GM10248 (cell line): ENCODE measurements at places on chromosomes 13 and 19.
A peak's percentile ranks its signal among the peaks of the same experiment; 100 is the strongest.

DNA sequence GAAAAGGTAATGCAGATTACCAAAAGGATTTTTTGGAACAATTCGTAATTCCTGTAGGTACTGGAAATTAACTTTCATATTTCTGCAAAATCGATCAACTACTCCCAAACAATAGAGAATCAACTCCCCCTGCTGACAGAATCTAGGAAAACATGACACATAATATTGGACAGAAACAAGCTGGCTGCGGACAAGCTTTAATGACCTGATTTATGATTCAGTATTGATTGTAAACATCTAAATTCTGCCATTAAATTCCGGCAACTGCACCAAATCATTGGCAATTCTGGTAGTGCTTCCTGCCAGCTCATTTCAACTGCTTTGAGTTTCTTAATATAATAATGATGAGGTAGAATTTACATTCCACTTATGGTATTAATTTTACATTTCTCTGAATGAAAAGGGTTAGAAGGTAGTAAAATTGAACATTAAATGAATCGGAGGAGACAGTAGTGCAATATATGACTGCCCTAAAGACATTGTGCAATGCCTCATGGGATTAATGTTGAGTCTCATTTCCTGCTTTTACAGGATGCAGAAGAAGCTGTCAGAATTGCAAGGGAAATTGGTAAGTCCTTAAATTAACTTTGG is 146.5 kb downstream of the PCCA start:
- peak; percentile 41 for DNase-seq

DNA sequence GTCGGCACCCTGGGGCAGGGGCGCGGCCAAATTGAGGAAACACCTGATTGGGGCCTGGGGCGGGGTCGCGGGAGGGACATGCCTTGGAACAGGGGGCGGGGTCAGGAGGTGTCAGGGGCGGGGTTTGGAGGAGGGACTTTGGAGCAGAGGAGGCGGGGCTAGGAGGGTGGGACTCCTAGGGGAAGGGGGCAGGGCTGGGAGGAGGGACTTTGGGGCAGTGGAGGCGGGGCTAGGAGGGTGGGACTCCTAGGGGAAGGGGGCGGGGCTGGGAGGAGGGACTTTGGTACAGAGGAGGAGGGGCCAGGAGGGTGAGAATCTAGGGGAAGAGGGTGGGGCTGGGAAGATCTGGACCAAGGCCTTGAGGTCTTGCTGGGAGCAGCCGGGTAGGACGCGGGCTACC is 21.9 kb downstream of the GRIN2D start:
- DNase-seq, result peak; percentile 80

- DNase-seq, result no peak
Observed at GRCh38 chr19:3958836-3959765, 11.8 kb downstream of the DAPK3 start.

GRCh38 chr13:21541980-21542379 is 62.0 kb downstream of the MICU2 start:
- no peak for DNase-seq

DNA sequence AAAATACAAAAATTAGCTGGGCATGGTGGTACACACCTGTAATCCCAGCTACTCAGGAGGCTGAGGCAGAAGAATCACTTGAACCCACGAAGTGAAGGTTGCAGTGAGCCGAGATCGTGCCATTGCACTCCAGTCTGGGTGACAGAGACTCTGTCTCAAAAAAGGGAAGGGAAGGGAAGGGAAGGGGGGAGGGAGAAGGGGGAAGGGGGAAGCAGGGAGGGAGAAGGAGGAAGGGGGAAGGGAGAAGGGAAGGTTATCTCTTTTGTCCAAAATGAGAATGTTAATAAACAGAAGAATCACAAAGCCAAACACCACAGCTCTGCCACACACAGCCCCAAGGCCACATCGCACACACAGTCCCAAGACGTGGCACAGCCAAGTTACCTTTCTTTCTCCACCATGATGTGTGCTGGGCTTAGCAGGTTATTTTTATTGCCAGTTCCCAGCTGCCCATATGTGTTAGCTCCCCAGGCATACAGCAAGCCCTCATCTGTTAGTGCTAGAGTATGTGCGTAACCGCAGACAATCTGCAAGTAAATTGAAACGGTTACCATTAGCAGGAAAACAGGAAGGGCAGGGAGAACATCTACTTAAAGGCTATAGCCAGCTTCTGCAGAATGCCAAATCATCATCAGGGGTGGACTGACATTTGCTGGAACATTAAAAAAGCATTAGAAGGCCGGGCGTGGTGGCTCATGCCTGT is 34.3 kb downstream of the RCBTB1 start:
- DNase-seq, result no peak

DNA sequence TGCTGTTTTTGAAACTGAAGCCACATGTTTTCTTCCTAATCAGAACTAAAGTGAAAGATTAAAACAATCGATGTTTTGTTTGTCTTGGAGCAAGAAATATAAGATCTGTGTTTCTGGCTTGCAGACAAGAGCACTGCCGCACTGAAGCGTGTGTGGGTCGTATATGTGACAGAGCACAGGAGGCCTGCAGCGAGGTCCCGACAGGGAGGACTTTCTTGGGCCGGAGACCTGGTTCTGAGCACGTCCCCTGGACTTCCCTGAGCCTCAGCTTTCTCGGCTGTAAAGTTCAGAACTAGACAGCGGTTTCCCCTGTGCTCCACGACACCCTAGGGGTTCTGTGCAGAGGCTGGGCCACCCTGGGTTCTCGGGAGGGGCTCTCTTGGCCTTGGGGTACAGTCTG is 60.5 kb downstream of the GADD45B start:
- no peak for DNase-seq

DNA sequence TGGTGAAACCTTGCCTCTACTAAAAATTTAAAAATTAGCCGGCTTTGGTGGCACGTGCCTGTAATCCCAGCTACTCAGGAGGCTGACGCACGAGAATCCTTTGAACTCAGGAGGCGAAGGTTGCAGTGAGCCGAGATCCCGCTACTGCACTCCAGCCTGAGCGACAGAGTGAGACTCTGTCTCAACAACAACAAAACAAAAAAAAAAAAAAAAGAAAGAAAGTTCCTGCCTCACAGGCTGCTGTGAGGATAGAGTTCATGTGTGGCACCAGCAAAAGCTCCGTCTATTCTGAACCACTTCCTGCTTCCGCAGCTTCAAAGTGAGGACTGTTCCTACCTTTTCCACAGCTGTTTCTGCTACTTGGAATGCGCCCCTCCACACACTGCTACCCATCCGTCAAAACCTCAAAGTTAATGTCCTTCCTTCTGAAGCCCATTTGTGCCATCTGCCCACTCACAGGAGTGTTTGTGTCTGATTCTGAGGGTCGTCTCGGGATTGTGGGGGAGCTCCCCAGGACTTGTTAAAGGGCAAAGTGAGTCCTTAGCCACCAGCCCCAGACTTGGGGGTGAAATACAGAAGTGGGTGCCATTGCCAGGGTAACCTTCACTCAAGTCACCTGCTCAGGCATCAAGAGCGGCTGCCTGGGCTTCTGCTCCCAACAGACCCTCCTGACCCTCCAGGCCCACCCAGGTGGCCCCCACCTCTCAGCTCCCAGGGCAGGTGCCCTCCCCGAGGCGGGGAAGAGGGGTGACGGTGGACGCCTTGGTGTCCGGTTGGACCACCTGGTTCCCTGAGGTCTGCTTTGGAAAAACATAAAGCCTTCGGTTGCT is 2.9 kb downstream of the MFSD12 start:
- DNase-seq, result no peak

DNA sequence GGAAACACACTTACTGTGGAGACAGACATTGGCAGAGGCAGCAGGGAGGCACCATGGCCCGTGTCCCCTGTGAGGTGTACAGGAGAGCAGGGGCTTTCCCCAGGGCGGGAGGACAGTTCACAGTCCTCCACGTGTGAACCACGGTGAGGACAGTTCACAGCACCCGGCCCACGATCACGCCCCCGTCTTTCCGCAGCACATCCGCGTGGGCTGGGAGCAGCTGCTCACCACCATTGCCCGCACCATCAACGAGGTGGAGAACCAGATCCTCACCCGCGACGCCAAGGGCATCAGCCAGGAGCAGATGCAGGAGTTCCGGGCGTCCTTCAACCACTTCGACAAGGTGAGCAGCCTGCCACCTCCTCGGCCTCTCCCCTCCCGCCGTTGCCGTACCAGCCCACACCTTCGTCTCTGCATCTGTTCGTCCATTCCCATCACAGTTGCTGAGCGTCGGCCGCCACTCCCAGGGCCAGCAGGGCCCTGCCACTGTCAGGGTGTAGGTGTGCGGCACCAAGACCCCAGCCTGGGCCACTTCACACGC is 17.4 kb downstream of the CAPN12 start:
- no peak for DNase-seq

GRCh38 chr13:51241720-51242119 is 19.5 kb downstream of the FAM124A start:
- no peak for DNase-seq

- DNase-seq, result no peak
Observed at GRCh38 chr13:48653472-48653939, at the start of gene CYSLTR2. Gene CYSLTR2 (plus strand): TSS chr13:48653929. CDS start chr13:48706818, 52,889 bp downstream.

DNA sequence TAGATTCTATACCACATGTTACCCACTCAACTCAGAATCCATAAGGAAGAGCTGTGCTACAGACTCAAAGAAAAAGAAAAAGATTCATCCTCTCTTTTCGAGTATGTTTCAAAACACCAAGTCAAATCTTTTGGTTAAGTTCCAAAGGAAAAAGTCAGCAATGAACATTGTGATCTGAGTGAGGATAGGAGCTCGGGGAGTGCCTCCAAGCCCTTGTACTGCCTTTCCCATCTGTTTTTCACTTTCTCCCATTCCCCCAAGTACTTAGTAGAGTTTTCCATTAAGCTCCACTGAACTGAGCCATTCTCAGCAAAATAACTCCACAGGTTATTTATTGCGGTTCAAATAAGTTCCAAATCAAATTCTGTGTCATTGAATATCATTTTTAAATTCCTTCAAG is 47.7 kb upstream of the MAB21L1 start:
- DNase-seq, result no peak

DNA sequence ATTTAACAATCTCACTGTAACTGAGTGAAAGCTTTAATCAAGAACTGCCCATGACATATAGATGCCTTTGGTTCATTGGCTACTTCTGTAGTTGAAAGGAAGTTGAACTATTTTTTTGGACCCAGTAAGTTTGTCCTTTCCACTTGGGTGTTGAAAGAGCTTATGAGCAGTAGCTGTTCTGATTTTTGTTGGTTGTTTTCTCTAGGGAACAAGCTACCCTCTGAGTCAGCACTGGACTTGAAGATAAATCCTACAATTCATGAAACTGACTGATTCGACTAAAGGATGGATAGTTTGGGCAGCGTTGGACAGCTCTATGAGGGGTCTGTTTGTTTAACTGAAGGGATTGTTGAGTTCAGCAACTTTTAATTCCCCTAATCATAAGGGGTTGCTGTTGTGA is 101.0 kb downstream of the PAN3 start:
- no peak for DNase-seq

DNA sequence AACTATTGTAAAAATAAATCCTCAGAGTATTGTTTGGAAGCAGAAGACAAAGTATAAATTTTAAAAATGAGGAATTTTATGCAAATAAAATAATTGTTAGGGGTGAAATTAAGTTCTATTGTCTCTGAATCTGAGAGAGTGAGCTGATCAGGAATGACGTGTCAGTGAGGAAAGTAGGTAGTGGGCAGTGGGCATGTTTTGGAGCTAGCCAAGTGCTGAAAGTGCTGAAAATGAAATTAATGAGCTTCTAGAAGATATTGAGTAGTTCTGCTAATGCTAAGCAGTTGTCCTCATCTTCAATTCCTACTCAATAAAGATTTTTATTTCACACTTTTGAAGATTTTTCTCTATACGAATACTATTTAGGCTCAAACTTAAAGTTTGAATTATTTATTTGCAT is 1167.8 kb upstream of the PCDH20 start:
- no peak for DNase-seq

GRCh38 chr19:46610851-46611770 is 10.0 kb downstream of the CALM3 start:
- DNase-seq, result peak; percentile 22

- DNase-seq, result peak; percentile 77
Observed at GRCh38 chr19:14603990-14604387, 21.1 kb downstream of the CLEC17A start.

DNA sequence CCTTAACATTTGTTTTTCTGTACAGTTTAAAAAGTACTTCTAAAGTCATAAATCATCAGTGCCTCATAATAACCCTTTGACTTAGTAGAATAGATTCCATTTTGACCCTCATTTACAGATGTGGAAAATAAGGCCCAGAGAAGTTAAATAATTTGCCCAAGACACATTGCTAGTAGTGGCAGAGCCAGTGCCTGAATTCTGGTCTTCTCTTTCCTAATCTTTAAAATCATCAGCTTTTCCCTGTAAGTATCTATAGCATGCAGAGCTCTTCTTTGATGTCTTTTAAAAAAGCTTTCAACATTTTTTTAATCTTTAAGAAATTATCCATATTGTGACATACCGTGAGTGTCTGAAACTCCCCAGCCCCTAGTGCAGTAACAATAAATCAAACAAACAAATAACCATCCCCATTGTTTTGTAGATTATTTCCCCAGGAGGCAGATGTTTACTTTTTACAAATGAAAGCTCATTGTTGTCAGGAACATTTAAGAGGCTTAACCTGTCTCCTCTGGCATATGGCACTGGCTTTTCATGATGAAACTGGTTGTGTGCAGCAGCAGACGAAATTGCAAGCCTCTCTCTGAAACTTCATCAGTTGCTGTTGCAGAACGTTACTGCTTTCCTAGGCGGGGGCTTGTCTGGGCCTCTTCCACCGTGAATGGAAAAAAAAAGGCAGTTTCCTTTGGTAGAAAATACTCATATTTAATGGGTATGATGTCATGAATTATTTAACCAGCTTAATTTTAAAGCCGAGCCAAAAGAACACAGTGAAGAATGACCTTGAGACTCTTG is 31.7 kb upstream of the PCDH8 start:
- DNase-seq, result no peak

DNA sequence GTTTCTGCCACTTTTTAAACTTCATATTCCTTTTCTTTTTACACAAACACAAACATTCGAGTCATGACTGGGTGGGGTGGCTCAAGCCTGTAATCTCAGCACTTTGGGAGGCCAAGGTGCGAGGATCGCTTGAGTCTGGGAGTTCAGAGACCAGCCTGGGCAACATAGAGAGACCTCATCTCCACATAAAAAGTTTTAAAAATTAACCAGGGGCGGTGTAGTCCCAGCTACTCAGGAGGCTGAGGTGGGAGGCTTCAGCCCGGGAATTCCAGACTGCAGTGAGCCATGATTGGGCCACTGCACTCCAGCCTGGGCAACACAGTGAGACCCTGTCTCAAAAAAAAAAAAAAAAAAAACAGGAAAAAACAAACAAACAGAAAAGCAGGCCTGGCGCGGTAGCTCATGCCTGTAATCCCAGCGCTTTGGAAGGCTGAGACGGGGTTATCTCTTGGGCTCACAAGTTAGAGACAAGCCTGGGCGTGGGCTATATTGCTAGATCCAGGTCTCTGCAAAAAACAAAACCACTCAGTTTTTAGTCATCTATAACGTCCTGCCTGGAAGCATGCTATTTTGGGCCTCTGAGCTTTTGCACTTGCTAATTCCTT is 583 bp upstream of the BAX start:
- no peak for DNase-seq

GRCh38 chr13:34926508-34926907 is 15.6 kb upstream of the NBEA start:
- no peak for DNase-seq
